ENCODE measurements at places on chromosomes 5 and 9. TPM values are rescaled to one million over a fixed set of nuclear protein-coding genes. Genes with fewer than 3 reads are reported as not detected.

PAPPA gene
- total RNA-seq = 208 TPM

DNA sequence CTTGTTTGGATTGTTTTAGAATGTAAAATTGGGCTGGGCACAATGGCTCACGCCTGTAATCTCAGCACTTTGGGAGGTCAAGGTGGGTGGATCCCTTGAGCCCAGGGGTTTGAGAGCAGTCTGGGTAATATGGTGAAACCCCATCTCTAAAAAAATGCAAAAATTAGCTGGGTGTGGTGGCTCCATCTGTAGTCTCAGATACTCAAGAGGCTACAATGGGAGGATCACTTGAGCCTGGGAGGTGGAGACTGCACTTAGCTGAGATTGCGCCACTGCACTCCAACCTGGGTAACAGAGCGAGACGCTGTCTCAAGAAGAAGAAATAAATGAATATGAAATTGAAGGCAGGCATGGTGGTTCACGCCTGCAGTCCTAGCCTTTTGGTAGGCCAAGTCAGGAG is 21.3 kb downstream of the MAML1 start:
- no peak for DNase-seq

DNA sequence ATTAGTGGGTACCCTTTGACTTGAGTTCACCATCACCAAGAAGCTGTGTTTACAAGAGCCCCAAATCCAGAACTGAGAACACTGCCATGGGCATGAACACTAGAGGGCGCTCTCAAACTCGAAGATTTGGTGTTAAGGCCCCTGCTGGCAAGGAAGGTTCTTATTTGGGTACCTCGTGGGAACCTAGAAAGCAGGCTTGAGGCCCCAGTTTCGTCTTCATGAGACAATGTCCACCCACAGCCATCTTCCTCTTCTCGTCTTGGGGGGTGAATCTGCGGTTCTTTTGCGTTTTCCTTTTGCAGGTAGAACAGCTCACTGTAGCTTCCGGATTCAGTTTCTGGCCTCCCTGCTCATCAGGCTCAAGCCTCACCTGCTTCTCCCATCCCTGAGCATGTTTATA is 184.0 kb downstream of the SEMA5A start:
- no peak for DNase-seq

- no peak for DNase-seq
These were observed 19.9 kb upstream of the S1PR3 start for GRCh38 chr9:88971131-88971960.

DNA sequence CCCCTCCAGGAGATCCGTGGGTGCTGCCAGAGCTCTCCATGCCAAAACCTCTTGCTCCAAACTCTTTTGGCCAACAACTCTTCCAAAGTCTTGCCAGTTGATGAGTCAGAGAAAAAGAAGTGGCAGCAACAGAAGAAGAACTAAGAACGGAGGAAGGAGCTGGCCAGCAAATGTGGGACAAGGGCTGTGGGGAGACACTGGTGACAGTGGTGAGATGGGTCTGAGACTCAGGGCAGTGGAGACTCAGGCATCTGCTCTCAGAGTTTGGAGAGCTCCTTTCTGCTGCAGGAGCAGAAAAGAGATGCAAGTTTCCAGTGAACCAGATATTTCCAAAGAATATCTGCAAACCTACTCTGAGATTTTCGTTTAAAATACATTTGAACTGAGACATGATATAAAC is 92.3 kb upstream of the SEMA6A start:
- DNase-seq = no peak

DNA sequence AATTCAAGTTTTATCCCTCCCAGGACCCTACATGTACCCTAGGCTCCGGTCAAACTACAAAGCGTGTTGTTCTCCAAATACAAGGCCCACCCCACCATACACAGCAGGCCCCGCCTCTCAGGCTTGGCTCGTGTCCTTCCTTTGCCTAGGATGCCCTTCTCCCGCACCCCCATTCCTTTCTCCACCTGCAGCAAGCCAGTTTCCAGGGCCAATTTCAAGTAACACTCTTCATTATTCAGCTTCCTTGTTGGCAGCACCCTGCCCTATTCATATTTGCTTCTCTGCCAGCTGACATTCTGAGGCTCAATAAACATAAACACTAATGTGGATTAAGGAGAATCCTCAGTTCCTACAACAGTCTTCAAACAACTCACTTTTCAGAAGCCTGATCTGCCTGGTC is 31.7 kb downstream of the EPB41L4B start:
- no peak for DNase-seq

SLC25A46 gene
- total RNA-seq = 39.1 TPM

GRCh38 chr5:103866169-103866568 is 303.6 kb upstream of the NUDT12 start:
- no peak for DNase-seq

TRPM3 gene
- total RNA-seq = 0.22 TPM

GRCh38 chr5:157976429-157976828 is 117.5 kb upstream of the CLINT1 start:
- no peak for DNase-seq

C5orf52 gene
- total RNA-seq = not detected

- DNase-seq = no peak
These were observed 5.7 kb upstream of the EBF1 start for GRCh38 chr5:159105145-159106053.

SPATA31D4 gene
- total RNA-seq = not detected

AGXT2 gene
- not detected for total RNA-seq

- DNase-seq = no peak
These were observed 24.8 kb downstream of the FLT4 start for GRCh38 chr5:180624587-180624986.

GRCh38 chr5:52794519-52794918 is 6.8 kb downstream of the ITGA1 start:
- no peak for DNase-seq

CDX1 gene
- 0.50 TPM for total RNA-seq

DNA sequence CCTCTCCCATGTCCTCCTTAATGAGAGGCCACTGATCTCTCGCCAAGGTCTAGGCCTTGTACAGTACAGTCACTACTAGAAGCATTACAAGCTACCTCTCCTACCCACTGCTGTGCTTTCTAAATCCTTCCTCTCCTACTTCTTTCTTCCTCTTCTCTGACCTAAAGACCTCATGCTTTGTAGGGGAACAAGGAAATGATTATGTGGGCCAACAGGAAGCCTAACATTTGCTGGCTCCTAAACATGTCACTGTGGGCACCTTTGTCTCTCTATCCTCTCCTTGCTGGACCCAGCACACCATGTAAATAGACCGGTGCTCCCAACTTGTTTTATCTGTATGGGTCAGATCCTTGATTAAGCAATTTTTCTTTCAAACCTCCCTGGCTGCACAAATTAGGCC is 16.7 kb downstream of the SLC28A3 start:
- no peak for DNase-seq

DNA sequence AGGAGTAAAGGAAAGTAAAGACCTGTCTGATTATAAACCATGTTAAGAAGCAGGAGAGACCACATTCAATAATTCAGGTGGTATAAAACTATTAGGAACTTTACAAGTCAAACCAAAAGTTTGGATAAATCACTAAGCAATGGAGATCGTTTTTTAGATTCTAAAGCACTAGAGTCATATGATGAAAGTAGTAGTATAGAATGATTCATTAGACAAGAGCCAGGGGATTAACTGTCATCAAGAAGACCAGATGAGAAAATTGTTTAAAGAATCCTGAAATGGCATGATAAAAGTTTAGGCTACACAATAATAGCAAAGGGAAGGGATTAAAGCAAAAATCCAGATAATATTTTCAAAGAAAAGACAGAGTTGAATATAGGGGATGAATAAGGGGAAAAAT is 12.9 kb upstream of the CARNMT1 start:
- DNase-seq = no peak

GRCh38 chr9:27599870-27600238 is 26.6 kb upstream of the C9orf72 start:
- DNase-seq = no peak

GRCh38 chr9:78674874-78675273 is 377.9 kb downstream of the PSAT1 start:
- DNase-seq = no peak

DNA sequence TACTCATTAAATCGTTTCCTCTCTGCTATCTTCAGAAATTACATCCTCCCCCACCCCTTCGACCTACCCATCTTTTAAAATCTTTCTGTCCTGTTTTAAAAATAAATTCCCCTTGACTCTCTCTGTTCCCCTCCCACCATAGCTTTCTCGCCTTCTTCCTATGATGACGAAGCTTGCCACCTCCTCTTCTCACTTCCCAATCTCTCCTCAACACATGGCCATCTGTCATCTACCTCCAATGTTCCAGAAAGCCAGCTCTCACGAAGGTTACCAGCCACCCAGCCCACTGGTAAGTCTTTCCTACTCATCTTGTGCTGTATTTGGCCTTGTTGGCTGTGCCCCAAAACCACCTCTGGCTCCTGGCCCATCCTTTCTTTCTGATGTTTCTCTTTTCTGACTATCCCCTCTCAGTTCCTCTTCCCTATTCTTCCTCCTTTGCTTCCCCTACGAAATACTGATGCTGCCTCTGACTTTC is 346.3 kb downstream of the ENC1 start:
- DNase-seq = peak; percentile 57

DNA sequence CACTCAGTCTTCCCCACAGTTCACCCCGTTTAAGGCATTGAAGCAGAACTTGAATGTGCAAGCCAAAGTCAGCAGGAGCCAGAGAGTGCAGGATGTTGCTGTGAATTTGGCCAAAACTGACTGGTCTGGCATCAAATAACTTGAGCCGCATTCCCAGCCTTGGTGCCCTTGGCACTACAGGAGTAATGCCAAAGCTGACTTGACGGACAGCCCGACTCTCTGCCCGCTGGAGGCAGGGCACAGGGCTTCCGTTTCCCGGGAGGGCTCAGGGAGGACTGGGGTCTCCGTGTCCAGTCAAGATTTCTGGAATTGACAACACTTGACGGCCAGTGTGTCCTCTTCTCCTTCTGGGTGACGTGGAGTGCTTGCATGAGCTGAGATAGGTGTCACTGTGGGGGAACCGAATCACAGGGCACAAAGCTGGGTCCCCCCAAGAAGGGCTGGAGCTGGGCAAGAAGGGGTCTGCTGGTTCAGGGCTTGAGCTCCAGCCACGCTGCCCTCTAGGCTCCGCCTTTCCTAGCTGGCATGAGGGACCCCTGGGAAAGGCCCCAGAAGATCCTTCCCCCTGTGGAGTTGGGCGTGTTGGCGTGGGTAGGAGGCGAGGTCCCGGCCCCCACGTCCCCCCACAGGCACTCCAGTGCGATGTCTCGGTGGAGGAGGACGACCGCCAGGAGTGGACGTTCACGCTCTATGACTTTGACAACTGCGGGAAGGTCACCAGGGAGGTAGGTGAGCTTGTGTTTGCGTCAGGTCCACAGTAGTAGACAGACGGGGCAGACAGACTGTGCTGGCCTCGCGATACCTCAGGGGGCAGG is 25.2 kb downstream of the NKD2 start:
- no peak for DNase-seq

FBP2 gene
- total RNA-seq = not detected

FOXD4L5 gene
- 0.11 TPM for total RNA-seq
